ENCODE measurements at places on chromosomes 1 and 21.

DNA sequence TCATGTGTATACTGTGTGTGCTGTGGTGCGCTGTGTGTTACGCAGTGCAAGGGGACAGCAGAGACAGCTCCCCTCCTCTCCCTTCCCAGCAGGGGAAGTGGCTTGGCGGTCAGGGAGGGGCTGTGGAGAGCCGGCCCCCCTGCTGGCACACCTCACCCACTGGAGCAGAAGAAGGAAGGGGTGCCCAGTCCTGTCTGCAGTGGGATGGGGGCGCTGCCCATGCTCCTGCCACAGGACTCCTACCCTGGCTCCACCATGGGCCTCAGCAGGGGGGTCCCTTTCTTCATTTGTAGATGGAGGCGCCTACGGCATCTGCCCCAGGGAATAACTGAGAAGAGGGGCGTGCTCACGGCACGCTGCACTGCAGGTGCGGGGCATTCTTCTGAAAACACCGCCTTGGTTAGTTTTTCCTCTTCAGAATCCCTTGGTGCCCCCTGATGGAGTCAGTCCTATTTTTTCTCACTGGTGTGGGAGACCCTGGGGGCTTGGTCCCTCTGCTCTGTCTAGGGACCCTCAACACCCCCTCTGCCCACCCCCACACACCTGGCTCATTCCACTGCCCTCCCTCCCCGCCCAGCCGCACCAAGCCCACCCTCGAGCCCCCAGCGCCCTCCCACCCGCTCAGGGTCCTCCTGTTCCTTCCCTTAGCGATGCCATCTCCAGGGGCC is 13.8 kb upstream of the LDLRAP1 start:
- no peak for DNase-seq

DNA sequence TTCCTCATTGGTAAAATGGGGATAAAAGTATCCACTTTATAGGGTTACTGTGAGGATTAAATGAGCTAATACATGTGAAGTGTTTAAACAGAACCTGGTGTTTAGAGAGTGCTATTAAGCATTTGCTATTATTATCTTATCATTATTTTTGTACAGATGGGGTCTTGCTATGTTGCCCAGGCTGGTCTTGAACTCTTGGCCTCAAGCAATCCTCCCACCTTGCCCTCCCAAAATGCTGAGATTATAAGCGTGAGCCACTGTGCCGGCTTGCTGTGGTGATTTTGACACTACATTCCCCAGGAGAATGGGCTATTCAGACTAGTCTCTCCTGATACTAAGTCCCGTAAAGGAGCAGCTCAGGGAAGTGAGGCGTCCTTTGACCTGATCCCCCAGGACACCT is 6.3 kb upstream of the ARHGEF10L start:
- DNase-seq = no peak

GRCh38 chr1:51236531-51237350 is 668 bp downstream of the RNF11 start:
- DNase-seq = no peak

GRCh38 chr1:163877016-163877415 is 555.3 kb downstream of the NUF2 start:
- no peak for DNase-seq

GRCh38 chr1:1300352-1300739 is 7.4 kb downstream of the ACAP3 start:
- no peak for DNase-seq

DNA sequence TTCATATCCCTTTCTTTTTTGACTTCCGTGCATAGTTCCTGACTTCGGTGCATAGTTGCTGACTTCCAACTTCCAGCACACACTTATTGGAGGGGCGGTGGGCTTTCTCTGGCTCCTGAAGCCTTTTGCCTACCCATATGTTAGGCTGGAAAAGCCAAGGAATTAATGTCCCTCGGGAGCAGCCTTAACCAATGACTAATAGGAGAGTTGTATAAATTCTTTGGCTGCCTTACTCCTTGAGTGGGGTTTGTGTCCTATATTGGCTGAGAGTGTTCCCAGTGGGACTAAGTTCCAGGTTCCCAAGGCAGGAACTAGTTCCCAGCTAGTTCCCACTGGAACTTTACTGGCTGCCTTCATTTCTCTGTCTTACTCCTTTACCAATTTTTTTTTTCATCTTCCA is 105.7 kb downstream of the ZNF326 start:
- DNase-seq = no peak

GRCh38 chr1:173280899-173281660 is 73.9 kb upstream of the TNFSF4 start:
- DNase-seq = no peak

- no peak for DNase-seq
Observed at GRCh38 chr1:37169743-37170275, 135.5 kb upstream of the GRIK3 start.

GRCh38 chr1:205703072-205703471 is 22.8 kb upstream of the SLC45A3 start:
- no peak for DNase-seq

GRCh38 chr21:35484851-35485250 is 435.7 kb upstream of the RUNX1 start:
- no peak for DNase-seq

- DNase-seq = no peak
Observed at GRCh38 chr1:77562596-77563150, 119.8 kb downstream of the ZZZ3 start.

DNA sequence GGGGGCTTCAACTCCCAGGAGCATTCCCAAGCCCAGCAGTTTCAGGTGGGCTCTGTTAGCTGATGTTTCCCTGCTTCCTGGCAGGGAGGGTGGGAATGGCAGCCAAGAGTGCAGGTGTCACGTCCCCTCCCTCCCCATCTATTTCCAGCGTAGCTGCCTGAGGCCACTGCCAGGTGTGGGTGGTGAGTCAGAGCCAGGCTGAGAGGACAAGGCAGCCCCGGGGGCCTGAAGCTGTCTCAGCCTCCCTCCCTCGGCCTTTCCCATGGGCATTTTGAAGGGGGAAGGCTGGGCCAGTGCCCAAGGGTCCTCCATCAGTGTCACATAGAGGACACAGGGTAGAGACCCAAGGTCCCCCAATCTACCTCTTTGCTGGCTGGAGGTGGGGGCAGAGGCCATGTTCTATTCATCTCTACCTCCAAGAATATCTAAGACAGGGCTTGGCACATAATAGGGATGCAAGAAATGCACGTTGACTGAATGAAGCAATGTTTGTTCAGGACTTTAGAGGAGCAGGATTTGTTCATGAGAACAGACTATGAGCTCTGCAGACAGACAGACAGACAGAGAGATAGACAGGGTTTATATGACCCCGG is 34.4 kb upstream of the ID3 start:
- DNase-seq = no peak

GRCh38 chr1:168400139-168400538 is 119.5 kb downstream of the TBX19 start:
- no peak for DNase-seq

GRCh38 chr1:44012404-44012803 is 18.9 kb downstream of the SLC6A9 start:
- no peak for DNase-seq

GRCh38 chr1:239061770-239062169 is 324.6 kb upstream of the CHRM3 start:
- no peak for DNase-seq
